ENCODE measurements at places on chromosomes 2 and 18.

GRCh38 chr2:31415421-31415820, 879 bp upstream of the XDH start:
- DNase-seq: no peak

DNA sequence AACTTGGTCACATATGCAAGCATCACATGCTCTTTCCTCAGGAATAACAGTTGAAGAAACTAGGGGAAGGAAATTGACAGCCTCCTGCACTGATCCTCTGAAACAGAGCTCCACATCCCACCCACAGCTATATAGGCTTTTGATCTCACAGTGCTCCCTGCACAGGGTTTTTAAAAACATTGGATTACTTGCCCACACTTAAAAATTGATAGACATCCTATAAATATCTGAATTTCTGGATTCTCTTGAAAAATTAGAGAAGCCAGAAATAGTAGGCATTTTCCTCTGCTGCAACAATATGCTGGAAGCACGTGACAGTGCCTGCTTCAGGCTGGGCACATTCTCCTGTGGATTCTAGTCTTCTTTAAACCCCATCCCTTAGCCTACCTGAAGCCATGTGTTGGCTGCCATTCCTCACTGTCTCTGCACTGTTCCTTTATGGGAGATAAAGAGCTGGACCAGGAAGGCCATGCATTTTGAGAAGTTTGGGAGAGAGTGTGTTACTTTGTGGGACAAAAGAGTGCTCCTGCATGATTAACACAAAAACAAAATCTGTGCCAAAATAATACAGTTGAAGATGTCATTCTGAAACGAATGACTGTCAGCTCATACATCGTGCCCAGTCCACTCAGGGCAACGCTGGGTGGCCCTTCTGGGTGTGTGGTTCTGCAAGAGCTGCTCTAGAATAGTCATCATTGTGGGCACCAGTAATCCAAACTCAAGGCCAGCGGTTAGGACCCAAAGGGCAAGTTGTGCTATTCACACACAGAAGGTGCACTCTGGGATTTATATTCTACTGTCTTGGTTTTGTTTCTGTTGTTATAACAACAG, 59.8 kb downstream of the GYPC start:
- DNase-seq: no peak

GRCh38 chr2:238936162-238937052, 88.5 kb downstream of the TWIST2 start:
- DNase-seq: no peak

DNA sequence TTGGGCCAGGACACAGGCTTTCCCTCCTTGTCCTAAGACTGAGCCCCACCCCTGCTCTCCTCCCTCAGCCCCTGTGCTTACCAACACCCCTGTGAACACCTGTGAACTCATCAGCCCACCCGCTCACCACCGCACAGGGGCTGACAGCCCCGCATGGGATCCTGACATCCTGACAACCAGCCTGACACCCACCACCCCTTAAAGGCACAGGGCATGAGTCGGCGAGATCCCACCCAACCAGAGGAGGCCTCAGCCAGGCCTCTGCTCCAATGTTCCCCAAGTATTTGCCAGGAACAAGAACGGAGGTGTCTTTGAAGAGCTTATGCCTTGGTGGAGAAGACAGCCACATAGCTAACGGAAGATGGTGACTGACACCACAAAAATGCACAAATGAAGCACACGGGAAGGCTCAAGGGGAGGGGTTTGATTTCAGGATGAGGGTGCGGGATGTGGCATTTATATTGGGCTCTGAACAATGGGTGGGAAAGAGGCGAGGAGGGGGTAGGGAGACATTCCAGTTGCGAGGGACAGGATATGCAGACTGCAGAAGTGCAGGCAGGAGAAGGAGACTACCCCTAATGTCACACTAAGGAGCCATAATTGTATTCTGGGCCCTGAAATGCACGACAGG, 11.0 kb downstream of the RAB11FIP5 start:
- DNase-seq: no peak

GRCh38 chr2:52931660-52932059, 835.9 kb upstream of the CHAC2 start:
- DNase-seq: no peak

GRCh38 chr2:131389657-131390056, 25.7 kb upstream of the RAB6D start:
- no peak for DNase-seq

DNA sequence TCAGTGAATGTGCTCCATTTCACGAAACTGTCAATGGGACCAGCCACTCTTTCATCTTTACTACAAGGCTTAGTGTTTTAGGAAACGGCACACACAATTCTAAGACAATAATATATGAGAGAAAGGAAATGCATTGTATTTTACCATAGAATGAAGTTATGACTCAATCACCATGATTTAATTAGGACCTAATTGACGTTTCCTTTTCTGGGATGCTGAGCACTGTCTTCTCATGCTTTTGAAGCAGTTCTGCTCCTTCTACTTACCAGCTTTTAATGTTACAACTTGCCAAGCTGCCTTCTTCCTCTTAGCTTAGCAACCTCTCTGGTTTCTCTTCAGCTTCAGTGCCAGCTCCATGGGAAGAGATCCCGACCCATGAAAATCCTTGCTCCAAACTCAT, 94.3 kb upstream of the SERPINE2 start:
- no peak for DNase-seq

DNA sequence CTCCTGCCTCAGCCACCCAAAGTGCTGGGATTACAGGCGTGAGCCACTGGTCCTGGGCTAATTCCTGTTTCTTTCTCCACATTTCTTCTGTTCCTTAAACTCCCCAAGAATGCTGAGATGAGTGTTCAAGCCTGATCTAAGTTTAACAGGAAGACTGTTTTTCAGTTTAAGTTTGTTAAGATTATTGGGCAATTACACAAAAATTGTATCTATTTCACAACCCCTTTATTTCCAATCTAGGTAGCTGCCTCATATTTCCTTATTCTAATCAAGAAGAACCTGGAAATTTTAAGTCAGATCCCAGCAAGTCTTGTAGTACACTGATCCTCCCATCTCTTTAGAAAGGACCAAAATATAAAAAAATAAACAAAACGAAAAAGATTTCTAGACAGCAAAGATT, 11.7 kb downstream of the SFT2D3 start:
- DNase-seq: no peak

DNA sequence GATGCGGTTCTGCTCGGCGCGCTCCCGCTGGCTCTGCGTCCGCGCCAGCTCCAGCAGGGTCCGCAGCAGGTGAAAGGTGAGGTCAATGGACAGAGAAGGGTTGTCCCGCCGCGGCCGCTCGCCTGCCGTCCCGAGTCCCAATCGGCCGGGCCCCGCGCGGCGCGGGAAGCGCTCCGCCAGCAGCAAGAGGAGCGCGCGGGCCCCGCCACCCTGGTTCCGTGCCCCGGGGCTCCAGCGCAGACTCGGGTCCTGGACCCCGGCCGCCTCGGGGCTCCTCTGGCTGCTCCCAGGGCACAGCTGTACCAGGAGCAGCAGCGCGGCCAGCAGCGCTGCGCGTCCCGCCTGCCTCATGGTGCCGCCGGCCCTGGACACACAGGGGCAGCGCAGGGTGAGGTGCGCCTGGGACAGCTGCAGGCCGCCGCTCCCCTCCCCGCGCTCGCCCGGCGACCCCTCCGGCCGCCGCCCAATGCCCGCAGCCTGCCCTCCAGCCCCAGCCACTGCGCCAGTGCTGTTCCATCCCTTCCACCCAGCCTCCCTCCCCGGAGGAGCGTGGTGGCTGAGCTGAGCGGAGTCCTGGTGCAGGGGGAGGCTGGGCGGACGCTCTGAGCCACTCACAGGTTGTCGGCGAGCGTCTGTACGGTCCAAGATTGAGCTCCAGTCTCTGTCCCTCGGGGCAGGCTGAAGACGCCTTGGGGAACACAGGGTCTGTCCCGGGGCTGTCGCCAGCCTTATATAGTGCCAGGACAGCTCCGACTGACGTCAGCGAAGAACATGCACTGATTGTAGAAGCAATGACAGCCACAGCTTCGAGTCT, 493 bp downstream of the UCN start:
- DNase-seq: no peak

Measured in stimulated activated CD4-positive, alpha-beta T cell treated with anti-CD3 and anti-CD28 coated beads, Interleukin-1b, Interleukin-23, amount 100 ng/mL, for 1 hour (primary cell).